ENCODE measurements at places on chromosomes 3 and 15.
A peak's percentile ranks its signal among the peaks of the same experiment; 100 is the strongest.

DNA sequence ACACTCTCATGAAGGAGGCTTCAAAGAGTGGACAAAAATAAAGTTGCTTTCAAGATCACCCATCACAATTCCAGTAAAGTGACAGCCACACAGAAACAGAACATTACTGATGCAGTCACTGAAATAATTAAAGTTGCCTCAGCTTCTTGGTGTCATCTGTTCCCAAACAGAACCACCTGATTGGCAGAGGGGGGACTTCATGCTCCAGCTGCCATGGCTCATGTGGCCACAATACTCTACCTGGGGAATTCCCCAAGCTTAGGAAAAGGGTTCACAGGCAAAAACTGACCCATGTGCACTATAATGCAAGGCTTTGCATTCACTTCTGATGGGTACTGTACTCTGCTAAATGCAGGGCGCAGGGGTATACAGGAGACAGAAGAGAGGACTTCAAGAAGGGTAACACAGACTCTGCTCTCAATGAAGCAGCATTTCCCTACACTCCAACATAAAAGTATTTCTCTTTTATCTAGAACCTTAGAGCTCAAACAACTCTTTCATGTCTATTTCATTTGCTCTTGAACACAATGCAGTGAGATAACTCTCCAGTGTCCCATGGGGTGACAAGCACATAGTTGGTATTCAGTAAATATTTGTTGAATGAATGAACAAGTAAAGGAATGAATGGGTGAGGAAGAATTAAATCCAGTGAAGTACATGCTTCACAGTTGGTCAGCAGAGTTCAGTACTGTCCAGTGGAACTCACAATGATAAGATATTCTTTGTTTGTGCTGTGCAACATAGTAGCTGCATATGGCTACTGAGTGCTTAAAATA, 8.6 kb upstream of the CTNNB1 start:
- no peak for DNase-seq

DNA sequence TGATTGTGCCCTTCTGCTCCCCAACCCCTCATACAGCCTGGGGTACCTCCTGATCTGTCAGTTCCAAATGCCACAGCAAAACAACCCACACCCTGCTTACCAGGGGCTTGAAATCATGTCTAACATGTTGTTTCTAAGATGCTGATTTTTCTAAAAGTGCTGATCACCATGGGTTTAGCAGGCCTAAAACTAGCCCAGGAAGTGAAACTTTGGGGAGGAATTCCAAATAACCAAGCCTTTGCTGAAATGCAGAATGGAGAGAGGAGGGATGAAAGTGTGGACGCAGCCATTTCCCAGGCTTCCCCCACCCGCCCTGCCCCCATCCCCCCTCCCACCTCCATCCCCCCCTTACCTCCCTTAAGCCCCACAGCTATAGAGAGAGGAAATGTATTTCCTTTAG, 2.0 kb upstream of the HRH1 start:
- no peak for DNase-seq

GRCh38 chr3:129576514-129577352, 29.7 kb downstream of the PLXND1 start:
- DNase-seq: no peak

DNA sequence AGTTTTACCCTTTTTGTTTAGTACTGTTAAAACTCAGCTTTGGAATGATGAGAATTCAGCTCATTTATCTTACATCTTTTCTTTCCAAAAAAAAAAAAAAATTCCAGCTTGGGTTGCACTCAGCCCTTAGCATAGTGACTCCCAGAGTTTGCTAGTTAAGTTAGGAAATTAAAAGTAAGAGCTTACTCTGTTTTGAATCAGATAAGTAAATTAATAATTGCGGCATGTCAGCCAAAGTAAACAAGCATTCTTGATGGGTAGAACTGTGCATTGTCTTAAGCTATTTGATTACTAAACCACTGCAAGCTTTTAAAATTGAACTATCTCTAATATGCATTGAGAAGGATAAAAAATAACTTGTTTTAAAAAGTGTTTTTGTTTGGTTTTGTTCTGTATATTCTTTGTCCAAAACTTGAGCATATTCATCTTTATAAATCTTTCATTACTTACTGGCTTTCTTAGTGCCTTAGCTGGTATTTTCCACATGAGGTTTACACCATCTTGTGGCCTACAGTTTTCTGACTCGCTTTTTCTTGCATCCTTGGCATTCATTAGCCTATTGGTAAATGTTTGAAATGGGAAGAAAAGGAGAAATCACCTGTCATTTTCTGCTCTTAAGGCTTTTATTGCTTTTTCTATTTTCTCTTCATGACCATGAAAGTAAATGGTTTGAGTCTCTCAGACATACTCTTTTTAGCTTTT, 107.6 kb downstream of the FILIP1L start:
- DNase-seq: no peak

DNA sequence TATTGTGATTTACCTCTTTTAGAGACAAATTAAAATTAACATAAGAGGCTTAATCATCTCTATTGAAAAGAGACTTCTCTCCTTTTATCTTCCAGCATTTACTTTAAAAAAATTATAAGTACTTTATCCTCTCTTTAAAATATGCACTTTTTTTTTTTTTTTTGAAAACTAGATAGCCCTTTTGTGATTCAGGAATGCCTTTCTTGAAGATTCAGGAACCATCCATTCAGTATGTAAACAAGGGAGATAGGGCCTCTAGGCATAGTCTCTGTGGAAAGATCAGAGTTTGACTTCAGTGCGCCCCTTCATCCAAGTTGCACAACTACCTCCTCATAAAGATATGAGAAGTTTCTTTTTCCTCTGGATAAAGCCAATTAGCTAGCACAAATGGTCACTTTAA, 1163.7 kb downstream of the SI start:
- no peak for DNase-seq

DNA sequence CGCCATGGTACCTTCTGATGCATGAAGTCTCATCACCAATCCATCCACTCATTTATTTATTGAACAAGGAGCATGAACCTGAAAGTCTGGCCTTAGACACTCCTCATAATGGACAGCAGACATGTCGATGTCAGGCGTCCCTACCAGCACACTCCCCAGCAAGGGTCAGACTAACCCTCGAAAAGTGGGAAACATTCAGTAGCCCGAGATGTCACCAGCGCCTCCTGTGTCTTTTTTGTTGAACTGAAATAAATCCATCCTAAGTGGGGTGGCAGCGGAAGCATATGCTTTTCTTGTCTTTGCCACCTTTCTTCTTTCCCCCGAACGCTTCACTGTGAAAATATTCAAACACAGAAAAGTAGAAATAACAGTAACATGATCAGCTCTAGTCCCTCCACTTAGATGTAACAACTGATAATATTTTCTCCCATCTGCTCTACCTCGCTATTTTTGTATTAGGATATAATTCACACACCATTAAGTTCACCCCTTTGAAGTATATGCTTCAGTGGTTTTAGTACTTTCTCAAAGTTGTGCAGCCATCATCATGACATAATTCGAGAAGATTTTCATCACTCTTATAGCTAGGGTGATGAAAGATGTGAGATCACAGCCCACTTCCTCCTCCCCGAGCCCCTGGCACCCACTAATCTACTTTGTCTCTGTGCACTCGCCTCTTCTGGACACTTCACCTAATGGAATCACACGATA, 121.6 kb downstream of the ADAMTS17 start:
- DNase-seq: no peak

DNA sequence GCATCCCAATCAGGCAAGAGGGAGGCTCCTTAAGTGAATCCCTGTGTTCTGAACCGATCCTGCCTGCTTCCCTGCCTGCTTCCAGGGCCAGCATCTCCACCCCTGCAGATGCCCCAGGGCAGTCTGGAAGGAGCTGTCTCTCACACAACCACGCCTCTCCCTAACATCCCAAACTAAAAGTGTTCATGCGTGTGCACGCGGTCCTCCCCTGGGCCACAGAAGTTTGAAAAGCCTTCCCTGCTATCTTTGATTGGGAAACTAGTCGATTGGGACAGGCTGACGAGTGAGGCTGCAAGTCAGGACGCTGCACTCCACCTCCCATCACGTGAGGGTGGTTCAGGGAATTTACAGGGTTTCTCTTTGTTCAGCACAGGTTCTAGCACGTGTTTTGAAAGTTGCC, 340.9 kb upstream of the ICE2 start:
- DNase-seq: no peak

DNA sequence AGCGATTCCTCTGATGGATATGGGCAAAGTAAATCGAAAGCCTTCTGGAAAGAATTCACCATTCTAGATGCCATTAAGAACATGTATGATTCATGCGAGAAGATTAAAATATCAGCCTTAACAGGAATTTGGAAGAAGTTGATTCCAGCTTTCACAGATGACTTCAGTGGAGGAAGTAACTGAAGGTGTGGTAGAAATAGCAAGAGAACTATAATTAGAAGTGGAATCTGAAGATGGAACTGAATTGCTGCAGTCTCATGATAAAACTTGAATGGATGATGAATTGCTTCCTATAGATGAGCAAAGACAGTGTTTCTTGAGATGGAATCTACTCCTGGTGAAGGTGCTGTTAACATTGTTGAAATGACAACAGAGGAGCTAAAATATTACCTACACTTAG, 30.1 kb upstream of the TBC1D23 start:
- DNase-seq: no peak

GRCh38 chr3:196896229-196896628, 28.5 kb downstream of the SENP5 start:
- no peak for DNase-seq

DNA sequence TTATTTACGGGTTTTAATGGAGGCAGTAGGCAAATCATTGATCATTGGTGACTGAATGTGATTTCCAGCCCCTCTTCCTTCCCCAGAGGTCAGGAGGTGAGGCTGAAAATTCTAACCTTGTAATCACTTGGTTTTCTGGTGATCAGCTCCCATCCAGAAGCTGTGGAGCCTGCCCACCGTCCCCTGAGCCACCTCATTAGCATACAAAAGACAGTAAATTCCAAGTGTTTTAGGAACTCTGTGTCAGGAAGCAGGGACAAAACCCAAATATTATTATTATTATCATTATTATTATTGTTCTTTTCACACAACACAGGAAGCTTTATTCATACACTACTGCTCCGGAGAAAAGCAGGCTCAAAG, 18.2 kb downstream of the FOXB1 start:
- DNase-seq: no peak

- DNase-seq: no peak
Measured at GRCh38 chr15:24067733-24068501, 380.8 kb upstream of the NDN start.

GRCh38 chr3:48989126-48989795, 780 bp upstream of the P4HTM start:
- DNase-seq: peak; percentile 29

DNA sequence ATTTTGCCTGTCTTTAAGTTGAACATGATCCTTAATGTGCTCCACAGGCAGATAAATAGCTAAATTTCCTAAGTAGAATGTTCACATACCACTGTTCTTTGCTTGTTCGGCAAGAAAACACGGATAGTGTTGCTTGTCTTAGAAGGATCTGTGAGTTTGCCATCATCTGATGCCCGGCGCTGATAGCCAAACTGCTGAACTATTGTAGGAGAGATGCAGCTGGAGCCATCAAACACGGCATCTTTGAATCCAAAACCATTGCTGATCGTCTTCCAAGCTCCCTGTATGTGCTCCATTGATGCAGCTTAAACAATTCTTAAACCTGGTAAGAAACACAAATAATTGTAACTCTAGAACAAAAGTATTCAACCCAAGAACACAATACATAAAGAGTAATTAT, 45.5 kb downstream of the RAF1 start:
- no peak for DNase-seq

DNA sequence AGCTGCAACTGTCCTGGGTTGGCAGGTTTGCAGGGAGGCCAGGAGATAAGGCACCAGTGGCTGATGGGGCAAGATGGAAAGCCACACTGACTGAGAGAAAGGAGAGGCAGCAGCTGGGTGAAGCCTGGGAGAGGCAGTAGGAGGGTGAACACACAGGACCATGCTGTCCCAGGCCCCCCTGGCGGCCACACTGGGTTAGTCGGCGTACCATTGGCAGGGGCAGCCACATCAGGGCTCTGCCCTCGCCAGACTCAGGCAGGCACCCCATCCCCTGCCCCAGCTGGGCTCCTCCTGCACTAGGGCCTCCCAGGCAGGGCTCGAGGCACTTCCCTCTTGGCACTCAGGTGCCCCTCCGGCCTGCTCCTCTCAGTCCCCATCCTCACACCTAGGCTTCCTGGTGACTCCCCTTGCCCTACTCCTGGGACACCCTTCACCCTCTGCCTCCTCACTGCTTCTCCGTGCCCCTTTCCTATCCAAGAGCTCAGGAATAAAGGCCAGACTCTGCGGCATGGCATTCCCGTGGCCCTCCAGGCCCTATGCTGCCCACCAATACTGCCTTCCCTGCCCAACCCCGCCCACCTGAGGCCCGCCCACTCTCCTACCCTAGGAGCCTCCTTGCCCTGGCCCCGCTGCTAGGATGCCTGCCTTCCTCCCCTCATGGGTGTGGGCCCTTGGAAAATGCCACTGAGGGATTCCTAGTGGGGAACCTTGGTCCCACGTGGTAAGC, 28.7 kb upstream of the DUSP7 start:
- DNase-seq: no peak

DNA sequence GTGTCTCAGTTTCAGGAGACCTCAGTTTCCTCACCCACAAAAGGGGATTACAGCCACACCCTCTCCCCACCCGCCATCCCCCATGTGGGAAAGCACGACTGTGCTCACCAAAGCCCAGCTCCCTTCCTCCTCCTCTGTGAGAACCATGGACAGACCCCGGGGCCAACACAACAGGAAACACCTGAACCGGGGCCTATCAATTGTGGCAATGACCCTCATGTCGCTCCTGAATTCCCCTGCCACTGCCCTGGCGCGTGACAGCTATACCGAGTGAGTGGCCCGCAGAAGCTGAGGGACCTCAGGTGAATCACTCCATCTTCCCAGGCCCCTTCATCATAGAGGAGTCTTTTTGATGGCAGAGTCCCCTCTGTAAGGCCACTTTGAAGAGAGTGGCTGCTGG, 28.6 kb downstream of the PLEKHO2 start:
- no peak for DNase-seq

DNA sequence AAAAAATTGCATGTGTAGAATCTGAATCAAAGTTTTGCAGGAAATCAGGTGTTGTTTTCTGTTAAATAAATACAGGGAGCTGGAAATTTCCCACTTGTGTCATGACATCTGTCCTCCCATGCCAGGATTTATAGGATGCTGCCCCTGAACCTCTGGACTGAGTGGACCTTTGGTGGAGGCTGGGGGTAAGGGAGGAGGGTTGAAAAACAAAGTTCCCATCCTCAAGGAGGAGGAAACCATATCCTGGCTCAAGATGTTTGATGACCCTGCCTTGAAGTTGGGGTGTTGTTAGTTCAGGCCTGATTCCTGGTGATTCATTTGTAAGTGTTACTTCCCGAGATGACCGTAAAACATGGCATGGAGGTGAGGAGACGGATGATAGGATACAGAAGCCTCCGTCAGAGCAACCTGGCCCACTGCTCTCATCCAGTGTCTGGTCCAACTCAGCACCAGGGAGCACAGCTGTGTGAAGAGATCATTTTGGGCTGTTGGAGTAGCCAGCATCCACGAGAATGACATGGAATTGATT, 223.6 kb downstream of the CACNA2D3 start:
- DNase-seq: no peak

- DNase-seq: no peak
Measured at GRCh38 chr3:127851899-127852298, 29.6 kb upstream of the MGLL start.

- DNase-seq: peak; percentile 21
Measured at GRCh38 chr3:58492494-58492905, 604 bp downstream of the KCTD6 start.

Measured in urothelium cell line (cell line).